ENCODE measurements at places on chromosomes 2 and 18.

DNA sequence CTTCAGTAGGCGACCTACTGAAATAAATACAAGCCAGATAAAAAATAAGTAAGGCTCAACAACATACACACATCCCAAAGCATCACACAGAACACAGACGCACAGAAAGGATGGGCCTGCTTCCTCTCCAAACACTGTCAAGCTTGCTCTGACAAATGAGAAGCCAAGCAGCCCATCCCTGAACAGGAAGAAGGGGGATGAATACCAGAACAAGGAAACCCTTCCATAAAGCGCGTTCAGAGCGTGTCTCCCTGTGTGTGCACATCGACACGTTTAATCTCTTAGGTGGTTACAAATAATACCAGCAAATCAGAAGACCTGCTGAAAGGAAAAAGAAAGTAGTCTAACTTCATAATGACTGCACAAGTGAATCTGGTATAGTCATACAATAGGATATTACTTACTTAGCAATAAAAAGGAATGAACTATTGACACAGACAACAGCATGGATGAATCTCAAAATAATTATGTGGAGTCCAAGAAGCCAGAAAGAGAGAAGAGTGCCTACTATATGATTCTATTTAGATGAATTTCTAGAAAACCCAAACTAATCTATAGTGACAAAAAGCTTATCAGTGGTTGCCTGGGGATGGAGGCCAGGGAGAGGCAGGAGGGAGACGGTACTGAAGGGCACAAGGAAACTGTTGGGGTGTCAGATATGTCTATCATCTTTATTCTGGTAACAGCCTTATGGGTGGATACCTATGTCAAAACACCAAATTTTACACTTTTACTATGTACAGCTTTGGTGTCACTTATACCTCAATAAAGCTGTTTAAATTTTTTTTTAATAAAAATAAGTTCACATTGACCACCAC, 26.8 kb downstream of the MBOAT2 start:
- DNase-seq = no peak

DNA sequence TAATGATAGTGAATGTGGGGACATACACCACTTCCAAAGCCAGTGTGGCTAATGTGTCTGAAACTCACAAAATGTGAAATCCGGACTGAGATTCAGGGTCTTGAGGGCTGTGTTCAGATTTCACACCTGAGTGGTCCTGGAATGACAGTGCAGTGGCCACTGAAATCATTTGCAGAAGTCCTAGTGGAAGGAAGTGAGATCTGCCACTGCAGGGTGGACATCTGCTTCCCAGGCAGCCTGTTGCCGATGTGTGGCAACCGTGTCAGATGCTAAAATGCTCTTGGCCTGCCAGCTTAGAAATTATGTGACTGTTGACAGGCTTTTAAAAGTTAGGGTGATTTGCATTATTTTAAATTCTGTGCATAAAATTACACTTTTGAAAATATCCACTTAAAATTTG, 77.8 kb upstream of the TMEM200C start:
- DNase-seq = no peak

DNA sequence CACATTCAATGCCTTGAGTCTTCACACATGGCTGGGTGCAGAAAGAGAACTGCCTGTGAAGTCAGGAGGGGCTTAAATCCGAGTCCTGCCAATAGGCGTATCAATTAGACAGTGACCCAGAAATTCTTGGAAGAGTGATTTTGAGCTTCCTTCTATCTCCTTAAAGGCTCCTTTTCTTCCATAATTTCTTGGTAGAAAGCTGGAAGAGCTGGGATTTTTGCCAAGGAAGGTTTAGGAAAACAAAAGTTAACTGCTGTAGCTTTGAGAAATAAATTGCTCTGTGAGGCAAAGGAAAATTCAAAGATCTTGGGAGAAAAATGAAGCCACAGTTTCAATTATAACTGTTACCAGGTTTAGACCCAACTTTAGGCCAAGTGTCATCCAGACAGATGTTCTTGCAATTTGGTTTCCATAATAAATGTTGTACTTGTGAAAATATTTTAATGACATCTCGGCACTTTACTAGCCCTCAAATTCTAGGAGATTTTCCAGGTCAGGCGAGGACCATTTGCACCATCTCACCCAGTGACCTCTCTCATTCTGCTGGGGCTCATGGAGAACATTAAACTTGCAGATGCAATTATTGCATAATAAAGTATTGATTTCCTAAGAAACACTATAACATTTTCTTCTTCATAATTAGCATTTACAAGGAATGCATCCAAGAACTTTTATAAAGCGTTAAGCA, 329.7 kb upstream of the MEIS1 start:
- DNase-seq = no peak

- DNase-seq = no peak
Observed at GRCh38 chr18:45637546-45638327, 22.5 kb downstream of the SLC14A2 start.

DNA sequence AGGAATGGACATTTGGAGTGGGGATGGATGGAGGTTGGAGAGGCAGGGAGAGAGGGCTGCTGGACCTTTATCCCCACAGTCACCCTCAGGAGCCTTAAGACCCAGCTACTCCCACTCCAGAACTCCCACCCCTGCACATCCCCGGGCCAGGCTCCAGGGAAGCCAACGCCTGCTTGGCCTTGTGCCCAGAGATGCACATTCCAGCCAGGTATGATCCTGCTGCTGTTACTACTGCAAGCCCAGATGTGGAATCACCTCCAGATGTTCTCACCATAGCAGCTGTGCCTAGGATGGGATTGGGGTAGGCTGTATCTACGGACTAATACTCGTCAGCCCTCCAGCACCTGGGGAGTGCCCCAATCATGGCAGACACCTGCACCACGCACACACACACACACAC, 71.7 kb downstream of the ZFP36L2 start:
- no peak for DNase-seq

DNA sequence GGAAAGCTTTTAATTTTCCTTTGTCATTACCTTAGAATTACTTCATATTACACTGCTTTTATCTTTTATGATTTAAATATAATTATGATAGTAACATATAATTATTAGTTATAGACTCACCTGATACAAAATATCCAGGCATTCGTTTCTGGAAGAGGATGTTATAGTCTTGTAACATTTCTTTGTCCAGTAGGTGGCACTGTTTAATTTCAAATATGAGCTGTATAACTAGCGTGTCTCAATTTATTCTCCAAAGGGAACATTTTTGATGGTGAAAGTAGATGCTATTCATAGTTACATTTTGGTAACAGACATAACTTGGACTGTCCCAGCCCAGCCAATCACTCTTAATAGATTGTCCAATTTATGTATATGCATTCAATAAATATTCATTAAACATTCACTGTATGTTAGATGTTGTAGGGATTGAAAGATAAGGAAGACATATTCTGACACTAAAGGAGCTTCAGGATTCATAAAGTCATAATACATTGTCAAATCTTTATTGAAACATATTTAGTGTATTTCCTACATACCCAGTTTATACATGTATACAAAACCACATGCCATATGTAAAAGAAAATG, 19.2 kb downstream of the DAW1 start:
- DNase-seq = peak; percentile 27

- DNase-seq = no peak
Observed at GRCh38 chr18:63099091-63099840, 220.3 kb downstream of the BCL2 start.

GRCh38 chr2:42233976-42234441, 64.9 kb downstream of the EML4 start:
- no peak for DNase-seq

DNA sequence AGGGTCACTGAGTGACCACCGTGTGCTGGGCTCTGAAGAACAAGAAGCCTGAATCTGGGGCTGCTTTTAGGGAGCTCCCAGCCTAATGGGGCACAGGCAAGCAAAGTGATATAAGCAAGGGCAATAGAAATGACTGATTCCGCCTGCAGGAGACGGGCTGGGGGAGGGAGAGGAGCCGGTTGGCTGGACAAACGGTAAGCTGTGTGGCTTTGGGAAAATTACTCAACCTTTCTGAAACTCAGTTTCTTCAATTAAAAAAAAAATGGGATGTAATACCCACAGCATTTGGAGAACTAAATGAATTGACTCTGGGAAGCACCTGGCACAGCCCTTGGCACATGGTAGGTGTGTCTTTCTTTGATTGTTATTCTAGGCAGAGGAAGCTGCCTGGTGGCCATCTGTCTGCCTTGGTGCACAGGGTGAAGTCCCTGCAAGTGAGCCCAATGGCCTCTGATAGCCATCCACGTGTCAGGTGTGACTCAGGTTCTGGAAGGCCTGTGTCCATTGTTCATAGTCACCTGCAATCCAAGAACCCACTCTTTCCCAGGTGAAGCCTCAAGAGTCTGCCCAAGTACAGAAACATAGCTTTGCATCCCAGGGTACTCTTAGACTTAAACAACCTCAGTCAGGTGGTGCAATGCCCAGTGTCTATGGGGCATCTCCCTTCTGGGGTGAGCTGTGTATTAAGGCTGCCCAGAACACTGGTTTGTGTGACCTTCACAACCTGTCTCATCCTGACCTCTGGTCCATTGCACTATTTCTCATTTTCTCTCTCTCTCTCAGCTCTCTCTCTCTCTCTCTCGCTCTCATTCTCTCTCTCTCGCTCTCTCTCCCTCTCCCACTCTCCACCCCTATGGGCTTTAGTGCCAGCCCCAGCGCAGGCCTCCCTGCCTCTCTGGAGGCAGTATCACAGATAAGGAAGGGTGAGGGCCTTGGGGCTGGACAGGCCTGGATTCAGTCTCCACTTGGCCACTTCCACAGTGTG, 30.0 kb upstream of the NTSR2 start:
- DNase-seq = no peak

DNA sequence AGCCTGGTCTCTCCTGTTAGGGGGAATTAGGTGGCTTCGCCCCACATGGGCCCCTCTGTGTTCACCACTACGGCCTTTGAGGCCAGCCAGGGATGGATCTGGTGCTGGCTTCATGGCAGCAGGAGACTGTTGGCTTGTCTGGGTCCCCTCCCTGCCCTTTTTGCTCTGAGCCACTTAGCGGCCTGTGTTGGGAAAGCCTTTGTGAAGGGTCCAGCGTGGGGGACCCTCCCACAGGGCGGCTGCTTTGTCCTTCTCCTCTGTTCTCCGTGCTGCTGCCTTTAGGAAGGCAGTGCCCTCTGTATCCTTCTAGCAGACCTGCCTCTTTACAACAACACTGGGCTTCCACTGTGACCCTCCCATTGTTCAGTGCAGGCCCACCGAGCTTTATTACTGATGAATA, 118.4 kb downstream of the TSN start:
- no peak for DNase-seq

- DNase-seq = peak; percentile 4
Observed at GRCh38 chr18:331221-331821, 63.5 kb upstream of the THOC1 start.

DNA sequence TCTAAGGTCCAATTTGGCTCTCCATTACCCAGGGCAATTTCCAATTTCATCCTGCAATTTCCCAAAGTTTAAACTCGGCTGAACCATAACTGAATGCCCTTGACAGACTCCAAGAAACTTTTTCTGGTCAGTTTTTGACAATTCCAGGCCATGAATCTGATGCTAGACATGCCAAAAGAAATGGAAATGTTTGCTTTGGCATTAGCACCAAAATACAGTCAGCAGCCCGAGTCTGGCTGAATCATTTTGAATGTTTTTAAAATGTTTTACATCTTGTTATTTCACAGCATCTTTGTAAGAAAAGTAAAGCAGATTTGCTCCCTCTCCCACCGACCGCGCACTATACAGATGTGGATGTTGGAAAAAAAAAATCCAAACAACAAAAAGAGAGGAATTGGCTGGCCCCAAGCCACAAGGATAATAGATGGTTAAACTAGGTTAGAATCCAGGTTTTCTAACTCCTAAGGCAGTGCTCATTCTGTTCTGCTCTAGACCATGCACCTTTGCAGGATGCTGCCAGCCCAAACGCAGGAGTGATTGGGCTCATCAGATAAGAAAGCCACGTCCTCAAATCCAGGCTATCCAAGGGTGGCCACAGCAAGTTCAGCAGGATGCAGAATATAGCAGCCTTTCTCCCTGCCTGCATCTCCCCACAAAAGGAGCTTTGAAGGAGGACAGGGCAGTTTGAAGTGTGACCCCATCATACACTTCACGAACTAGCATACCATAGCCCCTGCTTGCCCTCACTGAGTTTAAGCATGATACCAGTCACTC, 167.5 kb downstream of the ALK start:
- DNase-seq = no peak

DNA sequence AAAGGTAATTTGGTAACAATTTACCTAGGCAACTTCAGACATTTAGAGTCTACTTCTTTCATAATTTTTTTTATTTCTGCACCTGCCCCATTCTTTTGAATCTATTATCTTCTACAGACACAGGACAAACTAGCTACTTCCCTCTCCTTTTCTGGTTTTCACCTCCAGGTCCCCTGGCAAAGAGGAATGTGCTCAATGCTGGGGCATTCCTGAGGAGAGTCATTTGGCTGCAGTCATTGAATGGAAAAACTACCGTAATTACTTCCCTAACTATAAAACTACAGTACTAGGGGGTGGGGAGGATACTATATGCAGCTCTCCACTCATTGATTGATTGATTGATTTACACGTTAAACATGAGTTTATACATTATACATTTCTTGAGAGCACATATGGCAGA, 11.2 kb upstream of the ARHGAP28 start:
- DNase-seq = no peak

DNA sequence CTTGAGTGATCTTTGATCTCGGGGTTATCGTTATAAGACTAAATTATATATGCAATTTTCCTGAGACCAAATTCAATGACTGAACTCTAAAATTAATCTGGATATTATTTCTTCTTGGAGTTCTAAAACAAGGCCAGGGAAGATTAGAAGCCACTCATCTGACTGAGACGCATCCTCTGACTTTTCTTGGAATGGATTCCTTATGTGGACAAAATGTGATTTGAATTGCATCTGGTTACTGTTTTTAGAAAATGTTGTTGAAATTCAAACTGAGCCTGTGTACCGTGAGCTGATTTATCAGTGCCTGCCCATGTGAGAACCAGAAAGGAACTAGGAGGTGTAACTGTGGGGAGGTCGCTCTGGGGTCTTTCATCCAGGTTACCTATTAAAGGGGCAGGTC, 330.8 kb downstream of the OSR1 start:
- DNase-seq = no peak

DNA sequence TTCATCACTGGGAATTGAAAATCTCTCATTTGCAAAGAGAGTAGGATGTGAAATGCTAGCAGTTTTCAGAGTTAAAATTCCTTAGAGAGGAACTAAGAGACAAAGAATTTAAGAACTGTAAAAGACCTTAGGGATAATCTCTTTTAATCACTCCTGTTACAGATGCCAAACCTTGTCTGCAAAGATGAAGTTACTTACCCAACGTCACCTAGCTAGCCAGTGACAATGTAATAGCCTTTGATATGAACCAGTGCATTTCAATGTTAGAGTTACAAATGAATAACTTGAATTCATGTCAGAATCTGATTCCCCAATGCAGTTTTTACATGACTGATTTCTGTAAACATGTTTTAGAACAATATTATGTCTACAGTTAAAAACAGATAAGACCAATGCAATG, 190.1 kb downstream of the LRP1B start:
- no peak for DNase-seq

Data from HFF-Myc (cell line).